Posterior vena cava (tissue), 2 donors: ENCODE measurements at places on chromosomes 11 and 22.

- no peak for DNase-seq
Measured at GRCh38 chr11:100735949-100736675, 49.0 kb downstream of the ARHGAP42 start.

- peak; percentile 58 for DNase-seq
Measured at GRCh38 chr22:46977656-46978343, 215.3 kb downstream of the TBC1D22A start.

DNA sequence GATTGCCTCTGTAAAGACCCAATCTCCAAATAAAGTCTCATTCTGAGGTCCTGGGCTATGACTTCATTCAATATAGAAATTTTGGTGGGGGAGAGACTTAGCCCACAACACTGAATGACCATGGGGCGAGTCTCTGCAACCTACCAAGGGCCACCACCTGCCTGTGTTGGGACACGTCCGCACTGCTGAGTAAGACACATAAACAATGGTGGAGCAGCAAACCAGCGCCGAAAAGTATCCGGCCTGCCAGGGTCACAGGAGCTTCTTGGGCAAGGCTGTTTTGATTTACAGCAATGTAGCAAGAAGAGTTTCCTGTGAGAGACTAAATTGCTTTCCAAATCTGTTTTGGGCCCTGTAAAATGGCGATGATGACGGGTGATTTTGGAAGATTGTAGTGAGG lies 122.3 kb downstream of the SHANK2 start:
- DNase-seq = peak; percentile 61

DNA sequence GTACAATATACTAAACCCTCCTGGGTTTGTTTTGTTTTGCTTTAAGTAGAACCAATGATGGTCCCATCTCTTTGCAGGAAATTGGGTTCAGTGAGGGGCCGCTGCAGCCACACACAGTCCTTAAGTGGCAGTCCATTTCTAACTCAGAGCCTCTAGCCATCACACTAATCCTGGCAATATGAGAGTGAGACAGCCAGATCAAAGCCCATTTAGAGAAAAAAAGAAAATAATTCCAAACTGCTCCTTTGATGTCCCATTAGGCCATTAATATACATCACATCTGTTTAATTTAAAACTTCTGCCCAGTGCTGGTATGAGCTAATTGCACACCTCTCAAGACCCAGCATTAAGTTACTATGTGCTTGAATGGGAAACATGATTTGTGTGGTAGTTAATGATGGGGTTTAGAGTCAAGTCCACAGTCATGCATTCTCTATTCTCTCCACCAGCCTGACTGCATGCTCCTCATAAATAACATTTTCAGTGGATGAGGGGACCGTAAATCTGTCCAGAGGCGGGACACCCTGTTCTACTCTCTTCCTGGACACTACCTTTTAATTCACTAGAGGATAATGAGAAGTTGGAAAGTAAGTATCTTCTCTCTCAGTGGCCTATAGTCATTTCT lies 53.8 kb upstream of the BIRC3 start:
- DNase-seq = no peak

GRCh38 chr11:1792461-1792860 lies 28.7 kb upstream of the CTSD start:
- DNase-seq = peak; percentile 15

- DNase-seq = no peak
Measured at GRCh38 chr22:39268645-39269044, 23.9 kb upstream of the PDGFB start.

- no peak for DNase-seq
Measured at GRCh38 chr22:38919631-38920190, 37.7 kb upstream of the APOBEC3A start.

DNA sequence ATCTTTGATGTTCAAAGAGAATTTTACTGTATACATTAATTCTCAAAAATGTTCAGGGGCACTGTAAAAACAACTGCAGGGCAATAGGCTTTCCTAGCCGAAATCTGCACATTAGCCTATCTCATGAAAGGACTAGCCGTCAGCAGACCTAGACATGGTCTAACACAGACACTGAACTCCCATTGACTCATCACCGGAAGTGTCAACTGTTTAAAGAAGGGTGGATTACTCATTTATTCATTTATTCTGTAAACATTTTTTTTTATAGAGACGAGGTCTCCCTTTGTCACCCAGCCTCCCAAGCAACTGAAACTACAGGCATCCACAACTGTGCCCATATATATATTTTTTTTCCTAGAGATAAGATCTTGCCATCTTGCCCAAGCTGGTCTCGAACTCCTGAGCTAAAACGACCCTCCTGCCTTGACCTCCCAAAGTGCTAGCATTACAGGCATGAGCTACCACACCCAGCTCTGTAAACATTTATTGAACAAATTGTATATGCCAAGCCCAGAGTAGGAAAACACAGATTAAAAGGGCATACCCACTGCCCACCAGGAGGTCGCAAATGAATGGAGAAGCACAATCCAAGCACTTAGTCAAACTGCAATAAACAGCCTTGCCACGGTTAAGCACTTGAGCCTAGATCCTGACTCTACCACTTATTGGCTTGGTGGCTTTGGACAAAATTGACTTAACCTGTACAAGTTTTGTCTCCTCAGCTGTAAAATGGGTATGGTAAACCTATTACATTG lies 26.6 kb downstream of the RAB30 start:
- DNase-seq = no peak
